ENCODE measurements at places on chromosomes 5 and 9.

DNA sequence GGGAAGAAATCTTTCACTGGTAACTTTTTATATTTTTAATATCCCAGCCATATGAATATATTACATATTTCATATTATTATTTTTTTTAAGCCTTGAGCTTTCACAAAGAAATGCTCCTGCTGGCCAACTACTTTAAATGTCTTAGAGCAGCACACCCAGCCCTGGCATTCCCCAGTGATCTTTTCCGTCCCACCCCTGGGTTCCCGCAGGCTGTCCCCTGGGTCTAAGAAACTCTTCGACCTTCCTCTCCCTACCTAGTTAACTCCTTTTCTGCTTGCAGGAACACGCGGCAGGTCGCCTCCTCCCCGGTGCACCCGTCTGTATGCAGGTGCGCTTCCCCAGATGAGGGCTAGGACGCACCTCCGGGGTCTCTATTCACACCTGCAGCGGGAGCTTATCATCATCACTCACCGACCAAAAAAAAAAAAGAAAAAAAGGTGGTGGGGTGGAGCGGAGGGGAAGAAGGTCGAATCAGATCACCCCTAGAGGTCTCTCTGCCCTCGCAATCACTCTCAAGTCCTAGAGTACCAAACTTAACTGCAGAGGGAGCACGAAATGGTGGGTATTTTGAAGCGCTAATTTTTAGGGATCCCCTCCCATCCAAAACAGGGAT lies 696 bp downstream of the ZFP62 start:
- DNase-seq, result peak; percentile 43

GRCh38 chr9:137046088-137046787 lies at the start of gene NPDC1:
TSS of gene NPDC1 (minus strand) at chr9:137046177. CDS start at chr9:137045989, 188 bp downstream.
- DNase-seq, result peak; percentile 76

- DNase-seq, result no peak
Measured at GRCh38 chr9:113506090-113506589, 42.6 kb downstream of the RGS3 start.

GRCh38 chr5:66818935-66819328 lies 222.7 kb downstream of the MAST4 start:
- no peak for DNase-seq

GRCh38 chr9:96550659-96551058 lies 69.0 kb downstream of the CDC14B start:
- DNase-seq, result no peak

DNA sequence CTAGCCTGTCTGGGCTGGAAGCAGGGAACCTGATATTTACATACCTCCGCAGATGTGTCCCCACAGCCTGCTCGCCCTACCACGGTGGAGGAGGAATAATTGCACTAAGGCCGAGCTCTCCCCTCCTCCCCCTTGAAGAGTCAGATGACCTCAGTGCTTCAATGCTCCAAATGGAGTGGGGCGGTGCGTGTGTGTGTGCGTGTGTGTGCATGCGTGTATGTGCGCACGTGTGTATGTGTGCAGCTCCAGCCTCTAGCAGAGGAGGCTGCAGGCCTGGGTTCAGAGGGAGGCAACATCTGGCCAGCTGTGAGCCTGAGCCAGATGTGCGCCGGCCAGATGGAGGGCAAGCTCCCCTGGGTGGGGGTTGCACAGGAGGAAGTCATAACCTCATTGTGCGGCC lies 90.5 kb downstream of the NRG2 start:
- no peak for DNase-seq

GRCh38 chr9:120603591-120603990 lies 23.6 kb upstream of the CDK5RAP2 start:
- no peak for DNase-seq

Measured in stimulated activated CD4-positive, alpha-beta T cell treated with anti-CD3 and anti-CD28 coated beads, Interleukin-1b, Interleukin-23, amount 100 ng/mL, for 48 hours (primary cell).